ENCODE measurements at places on chromosomes 5 and 9. TPM values are rescaled to one million over a fixed set of nuclear protein-coding genes. Genes with fewer than 3 reads are reported as not detected.

The TRPM3 gene
- not detected for total RNA-seq

The SOHLH1 gene
- not detected for total RNA-seq

The OTP gene
- not detected for total RNA-seq

The OR1J2 gene
- not detected for total RNA-seq

The FAM81B gene
- not detected for total RNA-seq

The FBXL7 gene
- not detected for total RNA-seq

The BRD8 gene
- total RNA-seq, result 47.4 TPM

The LHX6 gene
- total RNA-seq, result 34.8 TPM

The TMEM215 gene
- not detected for total RNA-seq

The KIAA0825 gene
- 1.8 TPM for total RNA-seq

The SPATA31E1 gene
- not detected for total RNA-seq

The LHFPL2 gene
- 2.6 TPM for total RNA-seq

The QRFP gene
- not detected for total RNA-seq

The PDE6A gene
- not detected for total RNA-seq

The GRXCR2 gene
- total RNA-seq, result not detected

The HABP4 gene
- 66.0 TPM for total RNA-seq

The UBLCP1 gene
- 40.7 TPM for total RNA-seq

The PCDHA1 gene
- 0.03 TPM for total RNA-seq

The MARVELD2 gene
- not detected for total RNA-seq

The GAS1 gene
- not detected for total RNA-seq

The OLFML2A gene
- total RNA-seq, result 9.4 TPM

The NEUROG1 gene
- total RNA-seq, result not detected

The MRPS30 gene
- 38.0 TPM for total RNA-seq

The KIF24 gene
- total RNA-seq, result 5.2 TPM

The KIF4B gene
- total RNA-seq, result 0.06 TPM

The PCSK1 gene
- not detected for total RNA-seq

The WWC1 gene
- total RNA-seq, result 46.3 TPM

The PDLIM4 gene
- total RNA-seq, result not detected

The AFAP1L1 gene
- 0.12 TPM for total RNA-seq

The LCN15 gene
- total RNA-seq, result not detected

The GHR gene
- total RNA-seq, result not detected

The IFNA13 gene
- total RNA-seq, result not detected

The ANKRD18A gene
- total RNA-seq, result 1.6 TPM
